ENCODE measurements at places on chromosomes 2 and 18.

DNA sequence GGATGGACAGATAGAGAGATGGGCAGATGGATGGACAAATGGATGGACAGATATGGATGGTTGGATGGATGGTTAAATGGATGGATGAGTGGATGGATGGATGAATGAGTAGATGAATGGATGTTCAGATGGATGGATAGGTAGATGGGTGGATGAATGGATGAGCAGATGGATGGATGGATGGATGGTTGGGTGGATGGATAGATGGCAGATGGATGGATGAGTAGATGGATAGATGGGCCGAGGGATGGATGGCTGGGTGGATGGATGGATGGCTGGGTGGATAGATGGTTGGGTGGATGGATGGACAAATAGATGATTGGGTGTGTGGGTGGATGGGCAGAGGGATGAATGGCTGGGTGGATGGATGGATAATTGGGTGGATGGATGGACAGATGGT, 98.9 kb upstream of the OTOS start:
- H3K27me3 ChIP-seq: no peaks in the 10 kb centered on the region
- no peak overlapping the region for H3K27ac ChIP-seq
- H3K4me3 ChIP-seq: no peak overlapping the region
- H3K4me1 ChIP-seq: no peaks in the 10 kb centered on the region

DNA sequence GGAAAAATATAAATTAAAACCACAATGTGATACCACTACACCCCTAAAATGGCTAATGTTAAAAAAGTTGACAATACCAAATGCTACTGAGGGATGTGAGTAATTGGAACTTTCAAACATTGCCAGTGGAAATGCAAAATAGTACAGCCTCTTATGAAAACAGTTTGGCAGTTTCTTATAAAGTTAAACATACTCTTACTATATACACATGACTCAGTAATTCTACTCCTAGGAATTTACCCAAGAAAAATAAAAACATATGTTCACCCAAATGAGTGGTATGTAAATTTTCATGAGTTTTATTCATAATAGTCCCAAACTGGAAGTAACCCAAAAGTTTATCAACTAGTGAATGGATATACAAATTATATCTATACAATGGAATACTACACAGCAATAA, 228.0 kb downstream of the CYP26B1 start:
- peaks cover 9% of the 10 kb centered on the region for H3K27me3 ChIP-seq
- no peak for DNase-seq
- H3K27ac ChIP-seq: no peak overlapping the region

GRCh38 chr2:162103443-162104009, 29.5 kb upstream of the DPP4 start:
- no peaks in the 10 kb centered on the region for H3K36me3 ChIP-seq
- H3K27me3 ChIP-seq: no peaks in the 10 kb centered on the region
- H3K4me3 ChIP-seq: no peak overlapping the region
- no peaks in the 10 kb centered on the region for H3K4me1 ChIP-seq
- no peak overlapping the region for H3K27ac ChIP-seq

GRCh38 chr2:60882971-60883753, 1.8 kb downstream of the REL start:
- peak overlapping the region; percentile 94 for H3K27ac ChIP-seq
- peak; percentile 5 for DNase-seq
- H3K27me3 ChIP-seq: no peaks in the 10 kb centered on the region
- no peaks in the 10 kb centered on the region for H3K36me3 ChIP-seq

- H3K27ac ChIP-seq: no peak overlapping the region
- peaks cover 6% of the 10 kb centered on the region for H3K27me3 ChIP-seq
- H3K4me3 ChIP-seq: no peak overlapping the region
These were observed 102.3 kb upstream of the CYRIA start for GRCh38 chr2:16767789-16768476.

GRCh38 chr2:44928483-44929158, 12.9 kb upstream of the SIX3 start:
- H3K4me1 ChIP-seq: peaks cover 9% of the 10 kb centered on the region
- H3K27ac ChIP-seq: no peak overlapping the region
- H3K27me3 ChIP-seq: peaks cover 100% of the 10 kb centered on the region
- H3K36me3 ChIP-seq: no peaks in the 10 kb centered on the region

DNA sequence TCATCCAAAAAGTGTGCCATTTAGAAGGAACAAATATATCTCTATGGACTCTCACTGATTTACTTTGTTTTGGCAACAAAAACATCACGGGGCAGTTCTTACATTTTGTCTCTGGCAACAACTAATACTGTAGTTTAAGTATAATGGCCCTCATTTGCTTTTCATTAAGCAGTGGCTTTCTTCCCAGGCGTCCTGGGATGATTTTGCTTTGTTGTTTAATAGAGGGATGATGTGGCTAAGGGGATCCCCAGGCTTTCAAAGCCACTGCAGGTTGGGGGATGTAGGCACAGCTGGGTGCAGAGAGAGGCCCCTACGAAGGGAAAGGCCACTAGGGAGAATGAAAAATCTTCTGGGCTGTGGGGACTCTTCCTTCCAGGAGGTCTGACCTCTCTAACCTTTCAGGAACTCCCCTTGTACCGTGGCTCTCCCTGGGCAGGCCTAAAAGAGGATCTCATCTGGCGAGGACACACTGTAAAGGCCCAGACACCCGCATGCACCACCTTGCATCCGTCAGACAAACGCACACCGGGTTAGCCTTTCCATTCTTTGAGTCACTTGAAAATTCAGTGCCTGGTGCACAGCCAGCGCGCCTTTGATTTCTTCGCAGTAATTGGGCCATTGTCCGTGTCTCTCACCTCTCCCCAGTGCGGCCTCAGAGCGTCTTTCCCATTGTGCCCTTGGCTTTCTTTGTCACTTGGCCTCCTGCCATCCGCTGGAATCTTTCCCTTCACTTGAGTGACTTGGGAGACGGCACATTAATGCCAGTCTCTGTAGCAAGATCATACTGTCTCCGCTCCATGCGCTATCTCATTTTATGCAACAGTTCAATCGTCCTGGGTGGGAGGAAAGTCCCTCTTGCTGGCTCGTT, 40.3 kb upstream of the AFF3 start:
- H3K36me3 ChIP-seq: no peaks in the 10 kb centered on the region
- H3K4me1 ChIP-seq: peaks cover 7% of the 10 kb centered on the region
- no peak for DNase-seq
- no peaks in the 10 kb centered on the region for H3K27me3 ChIP-seq
- H3K4me3 ChIP-seq: no peak overlapping the region

DNA sequence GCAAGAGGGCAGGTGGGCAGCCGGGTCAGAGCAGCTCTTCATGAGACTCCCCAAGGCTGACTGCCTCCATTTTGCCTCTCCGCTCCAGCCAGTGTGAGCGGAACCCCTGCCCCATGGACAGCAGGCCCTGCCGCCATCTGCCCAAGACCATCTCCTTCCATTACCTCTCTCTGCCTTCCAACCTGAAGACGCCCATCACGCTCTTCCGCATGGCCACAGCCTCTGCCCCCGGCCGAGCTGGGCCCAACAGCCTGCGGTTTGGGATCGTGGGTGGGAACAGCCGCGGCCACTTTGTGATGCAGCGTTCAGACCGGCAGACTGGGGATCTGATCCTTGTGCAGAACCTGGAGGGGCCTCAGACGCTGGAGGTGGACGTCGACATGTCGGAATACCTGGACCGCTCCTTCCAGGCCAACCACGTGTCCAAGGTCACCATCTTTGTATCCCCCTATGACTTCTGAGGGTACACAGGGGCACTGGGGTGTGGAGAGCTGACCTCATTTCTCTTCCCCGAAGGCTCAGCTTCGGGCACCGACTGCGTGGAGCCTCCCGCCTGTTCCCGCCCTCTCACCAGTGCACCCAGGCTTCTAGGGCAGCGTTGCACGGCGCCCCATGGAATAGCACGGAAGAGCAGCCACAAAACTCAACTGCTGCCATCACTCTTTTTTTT, 49.0 kb downstream of the FBLN7 start:
- no peak overlapping the region for H3K27ac ChIP-seq
- DNase-seq: no peak
- no peak overlapping the region for H3K4me3 ChIP-seq
- H3K36me3 ChIP-seq: no peaks in the 10 kb centered on the region
- peaks cover 10% of the 10 kb centered on the region for H3K27me3 ChIP-seq
- no peaks in the 10 kb centered on the region for H3K4me1 ChIP-seq

- H3K27ac ChIP-seq: no peak overlapping the region
- no peaks in the 10 kb centered on the region for H3K4me1 ChIP-seq
- no peak for DNase-seq
These were observed 281.7 kb upstream of the UBE2E3 start for GRCh38 chr2:180698668-180699067.

- no peaks in the 10 kb centered on the region for H3K27me3 ChIP-seq
- H3K4me3 ChIP-seq: no peak overlapping the region
- DNase-seq: peak; percentile 14
- H3K36me3 ChIP-seq: no peaks in the 10 kb centered on the region
- H3K27ac ChIP-seq: no peak overlapping the region
- H3K4me1 ChIP-seq: peaks cover 11% of the 10 kb centered on the region
These were observed 205.2 kb downstream of the AGPS start for GRCh38 chr2:177597759-177598158.

GRCh38 chr18:22109535-22109934, 59.9 kb upstream of the GATA6 start:
- DNase-seq: no peak
- H3K4me3 ChIP-seq: no peak overlapping the region
- H3K27me3 ChIP-seq: no peaks in the 10 kb centered on the region
- H3K36me3 ChIP-seq: no peaks in the 10 kb centered on the region

DNA sequence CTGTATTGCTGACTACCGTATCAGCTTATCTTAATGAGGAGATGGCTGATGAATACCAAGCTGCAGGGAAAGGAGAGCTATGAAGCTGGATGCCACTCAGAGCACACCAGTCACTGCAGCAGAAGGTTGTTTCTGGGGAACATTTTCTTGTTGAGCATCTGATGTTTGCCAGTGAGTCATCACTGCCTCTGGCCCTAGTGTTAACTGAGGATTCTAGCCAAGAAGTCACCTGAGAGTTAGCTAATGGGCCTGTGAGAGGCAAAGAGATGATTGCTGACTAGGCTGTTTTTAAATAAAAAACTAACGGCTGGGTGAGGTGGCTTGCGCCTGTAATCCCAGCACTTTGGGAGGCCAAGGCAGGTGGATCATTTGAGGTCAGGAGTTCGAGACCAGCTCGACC, 37.9 kb downstream of the CCDC150 start:
- no peak for DNase-seq
- H3K27ac ChIP-seq: no peak overlapping the region
- no peaks in the 10 kb centered on the region for H3K4me1 ChIP-seq
- H3K27me3 ChIP-seq: no peaks in the 10 kb centered on the region
- no peak overlapping the region for H3K4me3 ChIP-seq

DNA sequence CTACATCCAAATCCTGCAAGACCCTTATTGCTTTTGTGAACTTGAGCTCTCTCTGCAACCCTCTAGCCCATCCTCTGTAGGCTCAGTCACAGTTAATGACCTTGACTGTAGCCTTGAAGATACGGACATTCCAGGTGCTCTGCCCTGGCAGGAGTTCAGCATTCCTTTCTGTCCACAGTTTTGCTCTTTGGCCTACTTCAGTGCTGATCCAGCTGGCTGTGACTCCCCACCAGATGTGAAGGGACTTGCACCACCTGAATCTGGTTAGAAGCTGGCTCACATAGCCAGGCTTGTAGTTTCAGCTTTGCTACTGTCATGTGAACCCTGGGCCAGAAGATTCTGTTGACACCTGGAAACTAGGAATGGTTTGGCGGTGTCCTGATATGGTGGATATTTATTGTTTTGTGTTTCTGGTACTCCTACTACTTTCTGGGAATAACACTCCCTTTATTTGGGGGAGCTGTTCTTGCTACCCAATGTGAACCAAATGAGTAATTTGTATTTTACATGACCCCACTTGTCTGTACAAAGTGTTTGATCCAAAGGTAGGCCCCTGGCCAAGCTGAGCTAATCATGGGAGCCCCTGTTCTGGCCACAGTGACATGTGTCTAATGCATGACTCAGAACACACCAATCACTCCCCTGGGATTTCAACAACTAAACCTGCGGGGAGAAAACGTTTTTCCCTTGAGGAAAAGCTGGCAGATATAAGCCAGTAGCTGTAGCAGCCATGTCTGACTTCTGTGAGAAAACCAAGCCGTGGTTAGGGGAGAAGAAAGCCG, 73.4 kb downstream of the CDCA7 start:
- H3K4me3 ChIP-seq: no peak overlapping the region
- no peak overlapping the region for H3K27ac ChIP-seq
- DNase-seq: peak; percentile 51
- H3K27me3 ChIP-seq: no peaks in the 10 kb centered on the region

DNA sequence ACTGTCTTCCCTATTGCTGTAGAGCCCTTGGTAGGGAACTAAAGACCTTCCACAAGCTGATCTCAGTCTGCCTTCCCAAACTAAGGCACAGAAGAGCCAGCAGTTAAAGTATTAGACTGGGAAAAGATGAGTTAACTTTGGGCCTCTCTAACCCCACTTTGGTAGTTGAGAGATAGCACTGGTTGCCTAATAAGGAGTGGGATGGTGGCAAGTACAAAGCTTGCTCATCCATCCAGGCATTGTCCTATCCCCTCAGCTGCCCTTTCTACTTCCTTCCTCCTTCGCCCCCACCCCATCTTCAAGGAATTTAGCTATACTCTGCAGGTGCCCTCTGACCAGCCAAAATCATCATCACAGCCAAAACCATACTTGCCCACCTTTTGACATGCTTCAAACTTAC, 22.2 kb upstream of the AFTPH start:
- peaks cover 3% of the 10 kb centered on the region for H3K4me1 ChIP-seq
- no peak for DNase-seq
- H3K36me3 ChIP-seq: no peaks in the 10 kb centered on the region
- no peak overlapping the region for H3K27ac ChIP-seq

- peak overlapping the region; percentile 73 for H3K4me3 ChIP-seq
- H3K27me3 ChIP-seq: no peaks in the 10 kb centered on the region
- peak overlapping the region; percentile 98 for H3K27ac ChIP-seq
- H3K4me1 ChIP-seq: peaks cover 27% of the 10 kb centered on the region
- peak; percentile 48 for DNase-seq
These were observed 498 bp downstream of the TGOLN2 start for GRCh38 chr2:85327160-85327821.

- no peak overlapping the region for H3K27ac ChIP-seq
- H3K4me3 ChIP-seq: no peak overlapping the region
- no peaks in the 10 kb centered on the region for H3K36me3 ChIP-seq
- no peaks in the 10 kb centered on the region for H3K4me1 ChIP-seq
- no peaks in the 10 kb centered on the region for H3K27me3 ChIP-seq
These were observed 228.6 kb downstream of the CD226 start for GRCh38 chr18:69718912-69719547.

GRCh38 chr2:59449274-59449673, 1104.2 kb downstream of the BCL11A start:
- H3K27ac ChIP-seq: no peak overlapping the region
- no peak for DNase-seq
- H3K4me3 ChIP-seq: no peak overlapping the region
- no peaks in the 10 kb centered on the region for H3K27me3 ChIP-seq
- no peaks in the 10 kb centered on the region for H3K36me3 ChIP-seq
- no peaks in the 10 kb centered on the region for H3K4me1 ChIP-seq
